ENCODE measurements at places on chromosomes 7 and 10. TPM values are rescaled to one million over a fixed set of nuclear protein-coding genes. Genes with fewer than 3 reads are reported as not detected.

The POT1 gene
- 25.7 TPM for total RNA-seq

DNA sequence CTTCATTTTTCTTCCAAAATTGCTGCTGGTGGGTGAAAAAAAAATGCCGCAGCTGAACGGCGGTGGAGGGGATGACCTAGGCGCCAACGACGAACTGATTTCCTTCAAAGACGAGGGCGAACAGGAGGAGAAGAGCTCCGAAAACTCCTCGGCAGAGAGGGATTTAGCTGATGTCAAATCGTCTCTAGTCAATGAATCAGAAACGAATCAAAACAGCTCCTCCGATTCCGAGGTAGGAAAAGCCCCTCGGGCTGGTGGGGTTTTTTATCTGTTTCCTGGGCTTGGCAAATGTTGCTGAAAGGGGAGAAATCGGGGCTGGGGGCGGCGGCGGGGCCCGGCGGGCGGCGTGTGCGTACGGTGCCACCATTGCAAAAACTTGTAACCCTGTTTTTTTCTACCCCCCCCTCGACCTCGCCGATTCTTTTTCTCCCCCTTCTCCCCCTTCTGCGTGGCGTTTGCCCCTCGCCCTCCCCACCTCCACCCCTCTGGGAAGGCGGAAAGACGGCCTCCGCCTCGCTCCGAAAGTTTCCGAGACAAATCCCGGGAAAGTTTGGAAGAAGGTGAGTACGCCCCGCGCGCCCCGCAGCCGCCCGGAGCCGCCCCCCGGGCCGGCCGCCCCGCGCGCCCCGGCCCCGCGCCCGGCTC lies 789 bp downstream of the TCF7L2 start:
- DNase-seq = peak; percentile 38

DNA sequence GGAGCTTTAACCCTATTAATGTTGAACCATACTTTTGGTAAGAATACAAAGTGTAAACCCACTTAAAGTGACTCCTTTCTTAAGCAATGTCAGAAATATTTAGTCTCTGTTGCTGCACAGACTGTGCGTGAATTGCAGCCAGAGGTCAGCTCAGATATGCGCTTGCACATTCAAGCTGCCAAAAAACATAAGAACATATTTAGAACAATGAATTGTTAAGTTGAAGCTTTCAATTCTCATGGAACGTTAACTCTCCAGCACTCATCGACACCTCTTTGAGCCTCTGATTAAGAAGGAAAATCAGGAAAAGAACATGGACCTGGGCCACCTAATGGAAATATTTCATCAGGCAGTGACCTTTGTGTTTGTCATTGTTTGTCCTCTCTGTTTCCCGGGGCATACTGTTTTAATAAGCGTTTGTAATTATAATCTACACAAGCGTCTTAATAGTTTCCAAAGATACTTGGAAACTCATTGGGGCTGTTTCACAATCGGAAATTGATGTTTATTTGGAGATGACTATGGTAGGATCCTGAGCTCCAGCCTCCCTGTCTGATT lies 193.0 kb upstream of the CELF2 start:
- DNase-seq = no peak

DNA sequence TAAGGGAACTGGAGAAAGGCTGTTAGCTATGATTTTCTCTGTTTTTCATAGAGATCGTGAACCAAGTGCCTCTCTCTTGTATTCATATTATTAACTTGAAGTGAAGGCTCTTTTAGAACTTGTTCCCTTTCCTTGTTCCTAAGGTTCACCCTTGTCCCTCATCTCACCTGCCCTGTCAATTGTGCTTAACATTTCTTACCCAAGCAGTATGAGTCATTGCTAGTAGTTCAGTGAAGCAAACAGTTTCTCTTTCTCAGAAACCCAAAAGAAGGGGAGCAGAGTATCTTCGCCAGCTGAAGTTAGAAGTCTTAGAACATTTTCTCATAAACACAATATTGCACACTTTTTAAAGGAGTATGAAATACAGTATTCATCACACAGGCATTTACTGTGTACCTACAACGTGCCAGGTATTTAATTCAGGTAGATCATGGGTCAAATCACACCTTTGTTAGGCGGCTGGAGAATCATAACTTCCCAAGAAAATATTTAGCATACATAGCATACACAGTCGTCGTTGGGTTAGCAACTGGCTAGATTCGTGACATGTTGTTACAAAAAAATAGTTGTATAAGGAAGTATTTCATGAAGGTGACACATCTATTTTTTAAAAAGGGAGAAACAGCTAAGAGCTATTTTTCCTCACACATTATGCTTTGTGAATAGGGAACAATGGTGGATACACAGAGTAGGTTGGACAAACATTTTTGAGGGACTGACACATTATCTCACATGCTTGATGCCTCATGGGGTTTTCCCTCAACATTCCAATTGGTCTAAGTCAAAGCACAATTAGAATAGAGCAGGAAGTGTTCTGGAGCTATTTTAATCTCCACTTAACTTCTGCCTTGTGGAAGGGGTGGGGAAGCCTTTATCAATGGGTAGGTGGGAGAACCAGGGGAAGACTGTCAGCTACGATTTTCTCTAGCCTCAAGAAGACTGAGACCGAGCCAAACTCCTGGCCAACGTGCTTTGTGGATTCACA lies 13.2 kb downstream of the HDAC9 start:
- no peak for DNase-seq

- DNase-seq = no peak
These were observed 997.0 kb upstream of the POT1 start for GRCh38 chr7:125926621-125927020.

DNA sequence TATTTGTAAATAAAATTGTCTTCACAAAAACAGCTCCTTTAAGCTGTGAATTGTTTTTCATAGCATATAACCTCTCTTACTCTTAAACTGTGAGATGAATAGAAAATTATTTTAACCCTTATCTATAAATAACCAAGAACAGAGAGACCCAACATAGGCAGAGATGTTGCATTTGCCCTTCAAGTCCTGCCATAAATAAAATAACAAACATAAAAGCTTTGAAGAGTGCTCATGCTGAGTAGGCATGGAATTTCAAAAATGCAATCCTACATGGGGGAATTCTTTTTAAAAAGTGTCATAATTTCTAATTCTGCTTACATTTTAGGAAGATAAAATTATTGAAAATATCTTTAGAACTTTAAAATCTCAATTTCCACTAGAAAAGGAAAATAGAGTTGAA lies 124.1 kb upstream of the FERD3L start:
- no peak for DNase-seq

DNA sequence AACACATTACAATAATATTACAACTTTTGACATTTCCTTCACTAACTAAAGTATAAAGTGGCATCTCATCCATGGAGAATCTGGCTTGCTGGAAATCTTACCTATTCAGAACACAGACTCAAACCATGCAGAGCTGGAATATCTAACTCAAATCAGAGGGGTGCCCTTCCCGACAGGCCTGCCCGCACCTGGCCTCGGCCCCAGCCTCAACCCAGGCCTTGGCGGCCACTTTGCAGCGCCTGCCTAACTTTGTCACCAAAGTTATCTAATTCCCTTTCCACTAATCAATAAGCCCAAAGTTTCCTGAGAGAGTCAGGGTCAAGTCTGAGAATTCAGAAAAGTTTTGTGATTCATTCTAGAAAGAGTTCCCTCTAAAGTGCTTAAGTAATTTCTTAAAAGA lies 212.9 kb downstream of the COBL start:
- no peak for DNase-seq

- DNase-seq = no peak
These were observed 826.7 kb downstream of the TYW1 start for GRCh38 chr7:67823345-67823744.

The ZNF727 gene
- total RNA-seq = not detected

DNA sequence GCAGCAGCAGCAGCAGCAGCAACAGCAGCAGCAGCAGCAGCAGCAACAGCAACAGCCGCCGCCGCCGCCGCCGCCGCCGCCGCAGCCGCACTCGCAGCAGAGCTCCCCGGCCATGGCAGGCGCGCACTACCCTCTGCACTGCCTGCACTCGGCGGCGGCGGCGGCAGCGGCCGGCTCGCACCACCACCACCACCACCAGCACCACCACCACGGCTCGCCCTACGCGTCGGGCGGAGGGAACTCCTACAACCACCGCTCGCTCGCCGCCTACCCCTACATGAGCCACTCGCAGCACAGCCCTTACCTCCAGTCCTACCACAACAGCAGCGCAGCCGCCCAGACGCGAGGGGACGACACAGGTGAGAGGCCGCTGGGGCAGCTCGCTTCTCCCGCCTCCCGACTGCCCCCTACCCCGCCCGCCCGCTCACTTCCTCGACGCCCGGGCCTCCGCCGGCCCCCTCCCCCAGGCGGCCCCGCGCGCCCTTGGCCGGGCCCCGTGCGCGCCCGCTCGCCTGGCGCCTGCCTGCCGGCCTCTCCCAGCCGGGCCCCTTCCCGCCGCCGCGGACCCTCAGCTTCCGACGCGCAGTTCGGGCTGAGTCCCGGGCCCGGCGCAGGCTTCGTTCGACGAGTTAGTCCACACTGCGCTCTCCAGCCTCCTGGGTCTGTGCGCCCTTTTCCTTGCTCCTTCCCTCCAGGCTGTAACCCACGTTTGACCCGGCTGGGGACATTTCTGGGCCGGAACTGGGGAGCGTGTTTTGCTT lies 882 bp downstream of the DLX6 start:
- peak; percentile 66 for DNase-seq

- no peak for DNase-seq
These were observed 44.2 kb upstream of the PCBD1 start for GRCh38 chr10:70932392-70933196.

The MLXIPL gene
- 8.7 TPM for total RNA-seq

DNA sequence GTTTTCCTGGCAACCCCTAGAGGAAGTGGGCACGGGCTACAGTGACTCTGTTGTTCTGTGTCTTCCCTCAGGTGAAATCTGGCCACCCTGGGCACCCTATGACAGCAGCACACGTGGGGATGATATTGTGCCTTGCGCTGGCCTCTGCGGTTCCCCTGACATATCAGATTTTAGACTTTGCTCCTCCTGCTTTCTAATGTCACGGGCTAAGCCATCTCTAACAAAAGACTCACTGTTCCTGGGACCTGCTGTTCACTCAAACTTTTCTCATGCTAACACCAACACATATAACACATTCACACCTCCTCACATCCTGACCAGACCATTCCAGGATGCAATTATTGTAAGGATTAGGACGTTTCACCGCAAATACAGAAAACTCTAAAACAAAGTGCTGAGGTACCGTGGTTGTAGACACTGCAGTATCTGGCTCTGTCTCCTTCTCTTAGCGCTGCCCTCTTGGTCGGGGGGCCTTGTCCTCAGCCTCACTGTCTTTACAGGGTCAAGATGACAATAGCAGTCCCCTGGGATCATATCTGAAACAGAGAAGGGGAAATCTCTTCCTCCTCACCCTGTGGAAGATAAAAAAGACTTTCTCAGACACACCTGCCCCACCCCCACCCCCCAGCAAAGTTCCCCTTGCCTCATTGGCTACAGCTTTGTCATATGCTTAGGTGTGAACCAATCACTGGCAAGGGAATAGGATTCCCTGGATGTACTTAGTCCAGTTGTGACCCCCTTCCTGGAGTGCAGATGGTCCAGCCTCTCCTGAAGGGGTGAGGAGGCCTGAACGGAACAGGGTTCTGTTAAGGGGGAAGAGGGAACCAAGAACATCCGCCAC lies 14.1 kb downstream of the CHN2 start:
- DNase-seq = no peak

GRCh38 chr7:78673272-78673671 lies 780.2 kb downstream of the MAGI2 start:
- DNase-seq = no peak

The TDRD1 gene
- total RNA-seq = 0.18 TPM

The SPDYE1 gene
- not detected for total RNA-seq

GRCh38 chr10:68434657-68435056 lies 27.6 kb upstream of the RUFY2 start:
- no peak for DNase-seq

DNA sequence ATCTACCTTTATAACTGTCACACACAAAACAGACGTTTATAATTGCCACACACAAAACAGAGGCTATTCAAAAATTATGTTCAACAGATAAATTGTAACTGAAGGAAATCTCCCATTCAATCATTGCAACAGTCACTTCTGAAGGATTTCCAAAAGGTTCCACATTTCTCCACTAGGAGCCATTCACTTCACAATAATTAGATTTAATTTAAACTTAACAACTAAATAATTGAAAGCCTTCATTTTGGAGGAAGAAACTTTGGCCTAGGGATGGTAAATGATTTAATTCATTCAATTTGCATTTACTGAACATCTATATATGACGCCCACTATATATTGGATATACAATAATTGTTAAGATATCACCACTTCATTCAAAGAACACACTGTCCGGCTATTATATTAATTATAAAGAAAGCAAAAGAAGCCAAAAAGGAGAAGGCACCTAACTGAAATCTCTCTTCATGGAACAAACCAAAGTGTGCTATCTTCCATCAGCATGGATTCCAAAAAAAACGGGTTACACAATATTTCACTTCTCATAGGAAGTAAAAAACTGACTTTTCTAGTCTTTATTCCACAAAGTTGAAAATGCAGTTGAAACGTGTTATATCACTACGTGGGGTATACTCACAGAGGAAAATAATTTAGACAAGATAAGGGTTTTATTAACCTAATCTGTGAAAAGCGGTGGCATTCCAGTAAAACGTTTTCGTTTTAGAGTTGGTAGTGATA lies 1.7 kb downstream of the ATAD1 start:
- no peak for DNase-seq

DNA sequence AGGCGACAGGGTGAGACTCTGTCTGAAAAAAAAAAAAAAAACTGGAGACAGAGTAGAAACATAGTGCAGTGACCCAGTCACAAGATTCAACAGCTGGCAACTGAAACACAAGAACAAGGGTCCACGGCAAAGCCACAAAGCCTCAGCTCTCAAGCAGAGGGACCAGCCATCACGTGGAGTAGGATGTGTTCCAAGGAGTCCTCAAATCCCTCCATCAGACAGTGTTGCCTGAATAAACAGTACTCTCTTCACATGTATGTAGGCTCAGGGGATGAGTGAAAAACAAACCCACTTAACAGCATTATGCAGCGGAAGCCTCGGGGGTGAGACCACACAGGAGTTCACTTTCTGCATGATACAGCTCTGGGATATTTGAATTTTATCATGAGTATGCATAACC lies 62.0 kb downstream of the SLIT1 start:
- no peak for DNase-seq

The ASIC3 gene
- 3.4 TPM for total RNA-seq

- no peak for DNase-seq
These were observed 167.3 kb downstream of the CALCR start for GRCh38 chr7:93407239-93407638.

The CYP2C19 gene
- not detected for total RNA-seq

The HOXA1 gene
- total RNA-seq = 3.5 TPM

- DNase-seq = peak; percentile 69
These were observed 52.7 kb upstream of the BTRC start for GRCh38 chr10:101301111-101301731.

- no peak for DNase-seq
These were observed 156.5 kb downstream of the ITGA8 start for GRCh38 chr10:15563246-15563645.

DNA sequence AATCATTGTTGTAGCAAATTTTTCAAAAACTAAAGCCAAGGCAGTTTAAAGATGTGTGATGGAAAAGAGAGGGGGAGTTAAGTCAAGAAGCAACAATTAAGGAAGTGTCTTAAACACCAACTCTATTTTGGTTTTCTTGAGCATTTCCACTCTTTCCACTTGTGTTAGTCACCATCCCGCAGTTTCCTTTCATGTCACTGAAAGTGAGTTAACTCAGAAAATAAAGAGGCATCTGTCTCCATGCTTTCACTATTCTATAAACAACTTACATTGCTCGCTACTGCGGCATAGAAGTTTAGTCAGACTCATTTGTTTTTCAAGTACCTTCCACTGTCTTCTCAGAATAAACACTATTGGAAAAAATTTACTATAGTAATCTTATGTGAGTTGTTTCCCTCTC lies 284.9 kb upstream of the SEMA3D start:
- DNase-seq = no peak

All from endothelial cell (in vitro differentiated cells).